Hepatic stellate cell (primary cell): ENCODE measurements at places on chromosomes 2 and 18.

DNA sequence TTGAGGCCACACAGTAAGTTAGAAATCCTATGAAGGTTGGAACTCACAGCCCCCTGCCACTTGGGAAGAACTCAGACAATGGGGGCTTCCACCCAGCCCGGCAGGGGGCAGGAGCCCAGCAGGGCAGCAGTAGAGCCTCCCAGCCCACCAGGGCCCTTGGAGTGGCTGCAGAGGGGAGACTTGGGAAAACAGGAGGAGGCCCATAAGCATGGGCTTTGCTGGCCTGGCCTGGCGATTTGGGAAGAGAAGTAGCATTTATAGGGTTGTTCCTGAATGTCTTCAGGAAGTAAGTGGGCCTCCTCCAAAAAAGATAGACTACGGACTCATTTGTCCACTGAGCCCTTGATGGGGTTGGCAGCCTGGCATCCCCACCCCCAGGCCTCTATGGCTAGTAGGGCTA lies 17.4 kb upstream of the FOSL2 start:
- no peak for DNase-seq

DNA sequence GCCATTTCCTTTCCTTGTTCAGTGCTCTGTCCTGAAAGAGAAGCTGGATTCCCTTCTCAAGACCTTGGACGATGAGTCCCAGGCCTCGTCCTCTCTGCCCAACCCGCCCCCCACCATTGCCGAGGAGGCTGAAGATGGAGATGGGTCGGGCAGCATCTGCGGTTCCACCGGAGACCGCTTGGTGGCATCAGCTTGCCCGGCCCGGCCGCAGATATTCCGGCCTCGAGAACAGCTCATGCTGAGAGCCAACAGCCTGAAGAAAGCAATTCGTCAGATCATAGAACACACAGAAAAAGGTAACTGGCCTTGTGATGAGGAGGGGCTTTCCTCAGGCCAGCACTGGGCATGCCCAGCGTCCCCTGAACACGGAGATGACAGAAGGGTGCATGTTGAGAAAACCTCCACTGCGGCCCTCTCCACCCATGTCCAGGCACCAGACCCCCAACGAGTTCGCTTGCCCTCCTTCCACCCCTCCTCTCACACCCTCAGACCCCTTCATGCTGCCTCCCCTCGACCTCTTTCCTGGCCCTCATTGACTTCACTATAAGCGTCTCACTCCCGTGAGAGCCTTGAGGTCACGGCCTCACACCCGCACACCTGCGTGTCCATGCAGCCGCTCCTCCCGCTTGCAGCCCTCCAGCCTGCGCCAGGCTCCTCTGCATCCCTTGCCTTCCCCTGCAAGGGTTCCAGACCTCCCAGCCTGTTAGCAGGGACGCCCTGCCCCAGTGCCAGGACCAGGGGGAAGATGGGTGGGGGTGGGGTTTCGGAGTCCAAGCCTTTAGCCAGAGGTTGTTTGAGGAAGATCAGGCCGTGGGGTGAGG lies 95.0 kb downstream of the DGKD start:
- peak; percentile 73 for DNase-seq

DNA sequence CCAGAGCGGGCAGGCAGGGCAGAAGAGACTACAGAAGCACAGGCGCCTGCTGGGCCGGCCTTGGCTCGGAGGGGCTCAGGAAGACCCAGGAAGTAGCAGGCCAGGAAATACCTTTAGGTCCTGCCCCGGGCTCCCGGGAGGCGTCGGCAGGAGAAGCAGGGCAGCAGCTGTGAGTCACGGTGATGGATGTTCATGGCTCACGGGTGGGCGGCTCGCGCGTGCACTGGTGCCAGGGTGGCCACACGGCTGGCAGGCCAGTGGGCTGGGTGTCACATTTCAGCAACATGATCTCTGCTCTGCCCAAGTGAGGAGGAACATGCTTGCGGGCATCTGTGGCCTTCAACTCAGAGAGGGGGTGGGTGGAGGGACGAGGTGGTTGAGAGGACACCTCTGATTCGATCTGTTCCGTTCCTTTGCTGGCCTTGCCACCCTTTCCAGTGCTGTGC lies 139.3 kb downstream of the KLHL29 start:
- DNase-seq, result no peak

GRCh38 chr2:43729491-43730174 lies 44.2 kb upstream of the DYNC2LI1 start:
- no peak for DNase-seq

DNA sequence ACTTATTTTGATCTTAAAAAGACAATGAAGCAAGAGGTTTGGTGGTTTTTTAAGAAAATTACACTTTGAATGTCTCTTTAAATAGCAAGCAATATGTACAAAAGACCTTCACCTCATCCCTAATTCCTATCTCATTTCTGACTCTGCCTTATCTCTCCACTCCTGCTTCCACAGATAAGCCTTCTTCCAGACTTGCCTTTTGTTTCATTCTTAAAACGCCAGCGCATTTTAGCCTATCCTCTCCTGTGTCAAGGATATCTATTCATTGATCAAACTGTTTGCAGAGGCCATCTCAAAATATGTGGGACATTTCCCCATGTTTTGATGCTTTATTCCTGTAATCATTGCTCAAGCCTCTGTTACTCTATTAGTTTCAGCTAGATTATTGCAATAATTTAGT lies 562.5 kb downstream of the PARD3B start:
- no peak for DNase-seq
